ENCODE measurements at places on chromosomes 1 and 21.
A peak's percentile ranks its signal among the peaks of the same experiment; 100 is the strongest.

GRCh38 chr1:14259191-14259757 lies 339.2 kb upstream of the KAZN start:
- DNase-seq, result no peak

GRCh38 chr1:34164771-34165391 lies at the start of gene CSMD2:
CSMD2 (minus strand) TSS chr1:34165230; CDS start chr1:34165097, 133 bp downstream.
- DNase-seq, result no peak

DNA sequence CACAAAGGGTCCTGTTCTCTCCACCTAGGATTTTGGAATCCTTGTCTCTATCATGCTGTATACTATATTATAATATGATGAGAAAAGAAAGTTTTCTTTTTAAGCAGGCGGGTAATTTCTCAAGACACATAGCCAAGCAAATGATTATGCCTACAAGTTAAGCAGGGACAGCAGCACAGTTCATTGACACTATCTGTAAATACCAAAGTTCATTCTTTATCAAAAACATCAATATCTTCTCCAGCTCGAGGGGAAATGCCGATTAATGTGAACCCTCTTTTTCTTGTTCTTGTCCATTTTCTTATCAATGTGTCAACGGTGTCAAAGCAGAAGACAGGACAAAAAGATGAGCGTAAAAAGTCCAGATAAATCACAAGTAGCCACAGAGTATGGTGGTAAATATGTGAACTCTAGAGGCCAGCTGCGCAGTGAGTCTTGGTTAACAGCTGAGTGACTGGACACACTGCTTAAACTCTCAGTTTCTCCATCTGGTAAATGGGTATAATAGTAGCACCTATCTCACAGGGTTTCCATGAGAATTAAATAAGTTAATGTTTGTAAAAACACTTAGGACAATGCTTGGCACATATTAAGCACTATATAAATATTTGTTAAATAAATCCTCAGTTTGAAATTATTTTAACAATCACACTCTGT lies 30.9 kb downstream of the LPAR3 start:
- no peak for DNase-seq

- no peak for DNase-seq
These were observed 13.0 kb downstream of the WNT9A start for GRCh38 chr1:227934476-227935313.

GRCh38 chr1:15020943-15021745 lies 132.4 kb upstream of the TMEM51 start:
- DNase-seq, result no peak

DNA sequence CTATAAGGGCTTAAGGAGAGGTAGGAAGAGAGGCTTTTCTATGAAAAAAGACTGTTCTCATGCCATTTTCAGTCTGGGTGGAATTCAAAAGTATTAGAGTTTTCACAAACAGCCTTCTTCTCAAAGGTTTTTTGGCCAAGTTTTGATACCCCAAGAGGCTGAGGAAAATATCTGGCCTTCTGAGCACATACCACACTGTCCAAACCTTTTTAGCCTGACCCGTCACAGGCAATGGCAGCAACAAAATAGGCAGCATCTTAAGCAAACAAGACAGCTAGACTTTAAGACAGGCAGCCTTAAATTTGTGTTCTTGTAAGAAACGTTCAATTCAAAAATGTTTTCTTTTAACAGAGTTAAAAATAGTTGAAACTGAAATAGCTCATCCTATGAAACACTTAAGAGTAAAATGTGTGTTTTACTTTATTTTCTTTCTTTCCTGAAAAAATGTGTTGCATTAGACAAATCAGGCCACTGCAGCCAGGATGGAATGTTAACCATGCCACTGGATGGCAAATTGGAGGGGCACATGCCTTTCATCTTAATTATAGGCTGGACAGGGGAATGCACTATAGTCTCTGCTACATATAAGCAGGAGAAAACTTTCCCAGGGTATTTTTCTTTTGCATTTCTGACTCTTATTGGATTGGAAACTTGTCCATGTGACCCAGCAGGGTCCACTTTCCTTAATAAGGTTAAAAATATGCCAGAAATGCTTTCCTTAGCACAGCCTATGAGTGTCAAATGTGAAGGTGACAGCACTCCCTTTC lies 315.0 kb downstream of the TGFB2 start:
- no peak for DNase-seq

DNA sequence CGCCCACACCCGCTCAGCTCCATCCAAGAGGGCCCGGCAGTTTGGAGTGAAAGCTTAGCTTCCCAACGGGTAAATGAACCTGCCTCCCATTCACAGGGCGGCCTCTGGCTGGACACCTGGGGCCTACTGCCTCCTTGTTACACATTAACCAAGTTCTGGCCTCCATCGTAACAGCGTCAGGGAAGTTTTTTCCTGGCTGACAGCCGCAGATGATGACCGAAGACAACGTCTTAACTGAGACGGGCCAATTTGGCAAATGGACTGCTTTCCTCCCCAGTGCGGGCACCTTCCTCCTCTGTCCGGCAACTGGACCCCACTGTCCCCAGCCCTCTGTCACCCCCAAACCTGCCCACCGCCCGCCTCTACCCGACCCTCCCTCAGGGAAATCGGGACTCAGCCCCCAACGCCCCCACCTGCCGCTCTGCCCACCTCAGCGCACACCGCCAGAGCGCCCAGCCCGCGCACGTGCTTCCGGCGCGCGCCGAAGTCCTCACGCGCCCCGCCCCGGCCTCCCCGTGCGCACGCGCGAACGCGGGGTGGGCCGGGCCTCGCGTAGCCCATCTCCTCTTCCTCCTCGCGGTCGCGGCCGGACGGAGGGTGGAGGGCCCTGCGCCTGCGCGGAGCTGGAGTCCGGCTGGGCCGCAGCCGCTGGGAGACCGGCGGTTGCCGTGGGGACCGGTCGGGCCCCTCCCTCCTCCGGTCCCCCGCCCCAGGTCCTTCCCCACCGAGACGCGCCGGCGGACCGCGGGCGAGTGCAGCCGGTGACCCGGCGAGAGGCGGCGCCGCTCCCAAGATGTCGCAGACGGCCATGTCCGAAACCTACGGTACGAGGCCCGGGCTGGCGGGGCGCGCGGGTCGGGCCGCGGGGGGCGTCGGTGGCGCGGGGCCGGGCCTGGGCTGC lies at the start of gene RAB4A:
RAB4A (plus strand) TSS at position 565 of the 901 bp plus-strand sequence; CDS start at position 794, 229 bp downstream.
- peak; percentile 59 for DNase-seq

DNA sequence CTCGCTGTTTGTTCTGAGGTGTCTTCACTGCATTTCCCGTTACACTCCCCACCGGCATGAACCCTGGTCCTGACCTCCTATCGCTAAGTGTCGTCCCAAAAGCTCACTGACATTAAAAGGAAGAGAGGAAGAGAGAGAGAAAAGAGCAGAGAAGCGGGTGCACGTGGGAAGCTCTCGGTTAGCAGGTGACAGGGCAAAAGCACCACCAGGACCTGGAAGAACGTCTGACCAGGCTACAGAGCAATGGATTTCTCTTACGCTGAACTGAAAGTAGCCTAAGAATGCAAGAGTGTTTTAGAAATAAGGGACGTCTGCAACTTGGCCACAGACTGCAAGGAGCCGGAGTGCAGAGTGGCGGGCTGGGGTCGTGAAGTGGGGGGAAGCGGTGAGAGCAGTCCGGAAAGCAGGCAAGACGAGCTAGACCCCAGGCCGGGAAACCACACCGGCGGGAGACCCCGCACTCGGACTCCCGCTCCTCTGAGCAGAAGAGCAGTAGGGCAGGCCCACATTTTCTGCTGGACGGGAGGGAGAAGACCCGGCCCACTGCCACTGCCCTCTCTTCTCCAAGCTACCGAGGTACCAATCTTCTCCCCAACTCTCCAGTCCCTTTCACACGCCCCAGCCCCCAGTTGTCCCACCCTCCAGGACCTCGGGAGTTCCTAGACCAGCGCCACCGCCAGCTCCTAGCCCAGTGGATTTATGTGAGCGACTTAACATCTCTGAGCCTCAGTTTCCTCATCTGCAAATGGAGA lies 8.3 kb upstream of the MPZL1 start:
- no peak for DNase-seq

DNA sequence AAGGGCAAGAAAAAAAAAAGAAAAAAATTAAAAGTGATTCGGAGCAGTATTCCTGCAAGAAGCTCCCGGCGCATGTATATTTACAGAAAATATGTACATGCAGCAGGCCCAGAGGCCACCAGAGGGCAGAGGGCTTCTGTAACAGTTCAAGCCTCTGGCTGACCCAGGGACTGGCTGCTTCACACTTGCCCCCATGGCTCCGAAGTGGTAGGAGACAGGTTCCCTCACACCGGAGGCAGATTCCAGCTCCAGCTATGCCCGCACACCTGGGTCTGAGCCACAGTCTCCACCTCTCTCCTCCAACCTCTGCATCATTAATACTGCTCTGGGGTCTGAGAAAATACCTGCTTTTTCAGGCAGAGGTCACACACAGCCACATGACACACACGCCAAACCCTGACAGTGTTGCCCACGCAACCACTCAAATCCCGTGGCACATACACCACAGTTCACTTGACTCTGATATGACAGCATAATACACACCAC lies 2.2 kb upstream of the ARHGAP30 start:
- no peak for DNase-seq

DNA sequence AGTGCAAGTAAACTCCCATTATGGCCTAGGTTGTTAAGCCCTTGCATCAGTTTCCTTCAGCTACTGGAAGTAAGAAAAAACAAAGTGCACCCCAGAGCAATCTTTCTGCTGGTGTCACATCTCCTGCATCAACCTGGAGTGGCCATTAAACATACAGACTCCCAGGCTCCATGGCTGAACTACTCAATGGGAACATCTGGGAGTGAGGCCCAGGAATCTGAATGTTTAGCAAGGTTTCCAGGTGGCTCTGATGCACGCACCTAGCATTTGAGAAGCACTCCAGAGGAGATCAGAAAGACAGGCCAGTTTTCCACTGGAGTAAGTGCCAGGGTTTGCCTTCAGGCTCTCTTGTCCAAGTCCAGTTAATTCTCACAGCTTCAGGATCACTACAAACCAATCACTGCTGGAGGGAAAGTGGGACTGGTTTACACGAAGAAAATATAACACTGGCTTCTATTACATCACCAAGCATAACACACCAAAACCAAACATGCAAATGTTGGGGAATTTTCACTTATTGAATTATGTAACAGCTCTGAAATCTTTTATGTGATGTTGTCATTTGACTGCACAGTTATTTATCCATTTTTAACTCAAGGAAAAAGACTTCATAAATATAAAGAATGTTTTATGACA lies 22.3 kb upstream of the ABCA4 start:
- no peak for DNase-seq

GRCh38 chr1:2205191-2205952 lies 10.8 kb upstream of the FAAP20 start:
- DNase-seq, result peak; percentile 88

- DNase-seq, result no peak
These were observed 16.3 kb downstream of the POGK start for GRCh38 chr1:166855558-166855957.

DNA sequence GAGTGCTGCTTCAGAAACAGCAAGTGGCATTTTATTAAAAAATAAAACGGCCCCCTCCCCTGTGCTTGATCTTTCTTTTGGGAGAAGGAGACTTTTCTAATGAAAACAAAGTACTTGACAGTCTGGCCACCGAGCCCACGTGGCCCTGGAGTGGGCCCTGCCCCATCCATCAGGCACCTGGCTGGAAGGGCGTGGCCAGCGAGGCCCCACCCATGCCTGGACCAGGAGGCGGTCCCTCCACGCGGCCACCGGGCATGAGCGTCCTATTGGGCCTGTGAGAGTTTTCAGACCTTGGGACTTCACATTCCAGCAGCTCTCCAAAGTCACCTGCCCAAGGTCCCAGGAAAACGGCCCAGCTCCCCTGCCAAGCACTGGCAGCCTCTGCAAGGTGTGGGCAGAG lies 144.7 kb downstream of the CASZ1 start:
- no peak for DNase-seq

- DNase-seq, result no peak
These were observed 6.6 kb upstream of the PRPF38B start for GRCh38 chr1:108685529-108685928.

GRCh38 chr1:151891512-151891911 lies 17.8 kb downstream of the THEM4 start:
- DNase-seq, result no peak

GRCh38 chr1:197139169-197139568 lies 7.3 kb downstream of the ASPM start:
- no peak for DNase-seq

DNA sequence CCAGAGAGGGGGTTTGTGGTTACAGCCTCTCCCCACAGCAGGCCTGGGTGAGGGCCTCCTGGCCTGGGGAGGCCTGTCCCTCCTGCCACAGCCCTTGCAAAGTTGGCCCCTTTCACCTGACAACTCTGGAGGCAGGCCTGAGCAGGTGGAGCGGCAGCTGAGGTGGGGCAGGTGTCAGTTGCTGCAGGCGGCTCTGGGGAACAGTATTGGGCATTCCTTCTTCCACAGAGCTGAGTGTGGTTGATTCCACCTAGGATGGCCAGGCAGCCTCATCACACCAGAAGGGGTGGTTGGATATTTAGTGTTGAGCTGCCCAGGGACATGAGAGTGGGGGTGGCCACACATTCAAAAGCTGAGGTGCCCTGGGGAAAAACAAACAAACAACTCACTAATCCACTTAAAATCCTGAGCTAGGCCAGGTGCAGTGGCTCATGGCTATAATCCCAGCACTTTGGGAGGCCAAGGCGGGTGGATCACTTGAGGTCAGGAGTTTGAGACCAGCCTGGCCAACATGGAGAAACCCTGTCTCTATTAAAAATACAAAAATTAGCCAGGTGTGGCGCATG lies 31.1 kb downstream of the PIGP start:
- no peak for DNase-seq

GRCh38 chr1:103058391-103058790 lies 49.9 kb downstream of the COL11A1 start:
- DNase-seq, result no peak

GRCh38 chr1:101730559-101730958 lies 266.2 kb downstream of the OLFM3 start:
- no peak for DNase-seq

DNA sequence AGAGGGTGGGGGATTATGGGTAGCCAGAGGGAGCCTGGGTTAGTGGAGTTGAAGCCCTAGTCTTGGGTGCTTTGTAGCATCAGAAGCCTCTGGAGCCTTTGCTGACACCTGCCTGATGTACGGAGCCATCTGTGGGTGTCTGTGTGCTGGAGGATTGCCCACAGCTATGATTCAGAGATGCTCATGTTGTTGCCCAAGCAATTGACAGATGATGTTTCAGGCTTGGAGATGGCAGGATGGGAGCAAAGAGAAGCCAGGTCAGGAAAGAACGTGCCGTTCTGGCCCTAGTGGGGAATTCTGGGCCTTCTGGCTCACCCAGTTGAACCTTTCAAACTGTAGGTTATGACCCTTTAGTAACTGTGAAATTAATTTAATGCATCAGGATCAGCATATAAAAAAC lies 27.6 kb downstream of the COQ8A start:
- no peak for DNase-seq

GRCh38 chr1:224447251-224447650 lies 12.7 kb upstream of the WDR26 start:
- DNase-seq, result no peak

- DNase-seq, result no peak
These were observed 5.0 kb upstream of the FCAMR start for GRCh38 chr1:206975306-206975705.

GRCh38 chr1:154747740-154748404 lies 122.2 kb downstream of the KCNN3 start:
- DNase-seq, result no peak

- DNase-seq, result no peak
These were observed 63.1 kb upstream of the IGSF5 start for GRCh38 chr21:39681845-39682244.

GRCh38 chr21:25273959-25274358 lies 333.3 kb downstream of the MRPL39 start:
- no peak for DNase-seq

- no peak for DNase-seq
These were observed 100.0 kb downstream of the SLC25A24 start for GRCh38 chr1:108100148-108100547.

Data from stimulated activated CD8-positive, alpha-beta memory T cell treated with anti-CD3 and anti-CD28 coated beads, Interleukin-4, amount 100 ng/mL, for 4 hours (primary cell).